Stimulated activated CD8-positive, alpha-beta memory T cell treated with anti-CD3 and anti-CD28 coated beads, Interleukin-7, amount 100 ng/mL, for 4 hours (primary cell): ENCODE measurements at places on chromosomes 4 and X.

DNA sequence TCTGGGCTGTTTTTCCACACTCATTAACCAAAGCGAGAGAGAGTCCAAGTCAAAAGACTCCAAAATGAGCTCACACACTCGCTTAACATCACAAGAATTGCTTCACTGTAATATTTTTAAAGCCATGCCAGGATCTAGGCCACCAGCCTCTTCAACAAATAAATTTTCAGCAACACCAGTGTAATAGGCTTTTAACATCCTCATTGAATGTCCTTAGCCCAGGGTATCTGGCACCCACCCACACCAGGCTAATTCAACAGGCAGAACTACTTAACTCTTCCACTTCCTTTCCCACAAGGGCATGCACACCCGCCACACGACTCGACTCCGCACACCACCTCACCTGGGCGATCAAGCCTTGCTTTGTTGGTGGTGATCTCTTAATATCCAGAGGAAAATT is 34.2 kb downstream of the FAT1 start:
- DNase-seq, result no peak

DNA sequence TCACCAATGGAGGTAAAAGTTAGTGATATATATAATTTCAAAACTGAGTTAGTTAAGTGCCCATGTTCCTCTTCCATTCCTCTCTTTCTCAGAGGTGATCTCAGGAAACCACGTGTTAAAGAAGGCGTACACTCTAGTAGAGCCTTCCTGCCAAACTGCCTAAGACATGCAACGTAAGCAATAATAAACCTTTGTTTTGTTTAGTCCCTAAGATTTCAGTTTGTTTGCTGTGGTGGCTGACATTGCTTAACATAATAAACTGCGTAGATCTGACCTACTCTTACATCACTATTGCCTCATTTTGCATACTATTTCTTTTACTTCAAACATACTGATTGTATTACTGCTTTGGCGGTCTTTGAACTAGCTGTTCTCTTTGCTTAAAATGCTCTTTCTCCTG is 99.2 kb downstream of the JADE1 start:
- DNase-seq, result no peak

DNA sequence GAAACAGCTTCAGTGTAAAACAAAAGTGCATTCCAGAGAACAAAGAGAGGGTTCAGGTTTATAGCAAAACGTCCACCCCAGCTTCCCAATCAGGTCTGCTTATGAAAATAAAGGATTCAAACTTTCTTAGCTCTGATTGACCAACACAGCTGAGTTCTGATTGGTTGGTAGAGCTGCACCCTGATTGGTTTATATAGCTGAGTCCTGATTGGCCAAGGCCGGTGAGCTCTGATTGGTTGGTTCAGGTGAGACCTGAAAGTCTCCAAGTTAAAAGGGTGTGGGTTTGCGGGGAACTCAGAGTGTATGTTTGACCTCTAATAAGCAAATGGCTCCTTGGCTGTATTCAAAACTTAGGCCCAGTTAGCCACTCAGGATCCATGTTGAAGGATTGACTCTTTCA is 20.9 kb downstream of the CLRN2 start:
- no peak for DNase-seq

DNA sequence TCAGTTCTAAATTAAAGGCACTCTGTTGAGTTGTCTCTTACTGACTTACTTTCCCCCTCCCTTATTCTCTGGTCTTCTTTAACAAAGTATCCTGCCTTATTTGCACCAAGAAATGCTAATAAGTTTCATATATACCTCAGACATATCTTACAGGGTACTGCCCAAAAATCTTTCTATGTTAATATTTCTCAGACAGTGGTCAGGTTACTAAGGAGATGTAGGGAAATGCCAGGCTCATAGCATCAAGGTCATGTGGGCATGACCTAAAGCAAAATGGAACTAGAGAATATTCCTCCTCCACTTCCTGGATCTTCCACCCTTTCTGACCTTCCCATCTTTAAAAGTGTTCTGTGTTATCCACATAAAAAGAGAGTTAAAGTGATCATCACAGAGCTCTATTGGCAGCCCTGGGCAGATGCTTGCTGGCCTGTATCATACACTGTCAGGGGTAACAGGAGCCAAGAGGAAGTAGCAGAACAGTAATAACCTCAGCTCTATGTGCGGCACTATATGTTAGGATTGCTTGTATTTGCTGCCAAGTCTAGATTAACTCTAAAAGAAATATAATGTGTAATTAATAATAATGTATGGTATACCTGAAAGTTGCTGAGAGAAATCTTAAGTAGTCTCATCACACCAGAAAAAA is 74.3 kb downstream of the IQCM start:
- DNase-seq, result no peak

- no peak for DNase-seq
These were observed 2.4 kb upstream of the LOC101059915 start for GRCh38 chrX:71664889-71665491.

DNA sequence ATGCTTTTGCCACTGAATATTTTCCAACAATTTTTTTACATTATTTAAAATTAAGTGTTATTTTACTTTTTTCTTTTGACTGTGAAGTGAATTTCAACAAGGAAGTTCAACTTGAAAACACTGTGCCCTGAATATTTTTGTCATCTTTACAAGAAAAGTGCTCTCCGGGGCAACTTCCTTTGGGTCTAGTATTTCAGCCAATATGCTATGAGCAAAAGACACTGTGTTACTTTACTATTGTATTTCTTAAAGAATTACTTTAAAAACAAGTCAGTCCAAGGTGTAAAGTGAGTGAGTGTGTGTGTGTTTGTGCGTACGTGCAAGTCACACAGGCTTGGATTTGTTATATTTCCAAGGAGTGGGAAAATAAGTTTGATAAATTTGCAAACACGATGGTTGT is 7.6 kb upstream of the USP53 start:
- no peak for DNase-seq
